Stimulated activated CD4-positive, alpha-beta T cell treated with anti-CD3 and anti-CD28 coated beads, Interleukin-15, amount 100 ng/mL, for 1 hour (primary cell): ENCODE measurements at places on chromosomes 1 and 21.

DNA sequence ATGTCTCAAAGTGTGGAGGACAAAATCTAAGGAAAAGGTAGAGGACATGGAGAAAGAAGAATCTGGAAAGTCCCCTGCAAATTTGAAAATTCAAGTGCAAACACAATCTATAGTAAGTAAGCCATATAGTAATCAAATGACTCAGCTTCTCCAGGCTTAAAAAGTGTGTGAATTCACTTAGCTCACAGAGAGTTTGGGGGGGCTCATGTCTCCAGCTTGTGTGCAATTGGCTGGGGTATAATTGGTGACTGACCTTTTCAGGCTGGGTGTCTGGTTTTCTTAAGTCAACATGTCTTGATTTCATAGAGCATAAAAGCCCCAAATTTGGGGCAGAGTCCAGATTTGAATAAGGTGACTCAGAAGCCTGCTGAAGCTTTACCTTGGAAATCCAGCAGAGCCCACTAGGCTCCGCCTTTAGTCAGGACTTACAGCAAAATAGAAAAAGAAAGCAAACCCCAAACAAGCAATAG, 8.6 kb downstream of the CLDN14 start:
- DNase-seq = no peak

GRCh38 chr1:88847643-88848042, 43.7 kb downstream of the GTF2B start:
- DNase-seq = no peak

DNA sequence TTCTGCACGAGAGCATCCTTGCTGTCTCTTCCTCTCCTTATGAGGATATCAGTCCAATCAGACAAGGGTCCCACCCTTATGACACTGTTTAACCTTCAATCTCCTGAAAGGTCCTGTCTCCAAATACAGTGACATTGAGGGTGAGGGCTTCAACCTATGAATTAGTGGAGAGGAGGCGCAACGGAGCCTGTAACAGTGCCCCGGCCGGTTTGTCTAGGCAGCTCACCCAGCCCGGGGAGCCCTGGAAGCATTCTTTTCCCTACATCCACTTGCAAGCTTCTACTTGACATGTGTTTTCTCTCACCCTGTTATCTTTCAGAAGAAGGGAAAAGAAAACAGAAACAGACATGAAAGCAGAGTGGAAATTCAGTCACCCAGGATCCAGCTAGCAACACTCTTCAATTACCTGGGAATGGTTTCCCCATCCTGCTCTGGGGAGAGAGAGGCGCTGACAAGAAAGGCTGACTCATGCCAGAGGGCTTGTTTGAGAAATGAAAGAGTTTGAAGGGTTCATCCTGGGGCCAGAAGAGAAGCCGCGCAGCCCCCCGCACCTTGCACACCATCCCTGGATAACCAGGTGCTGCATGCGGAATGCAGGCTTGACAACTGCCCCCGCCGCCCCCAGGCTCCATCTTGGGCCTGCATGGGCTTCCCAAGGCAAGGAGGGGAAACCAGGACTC, 394.9 kb downstream of the NPHP4 start:
- no peak for DNase-seq

DNA sequence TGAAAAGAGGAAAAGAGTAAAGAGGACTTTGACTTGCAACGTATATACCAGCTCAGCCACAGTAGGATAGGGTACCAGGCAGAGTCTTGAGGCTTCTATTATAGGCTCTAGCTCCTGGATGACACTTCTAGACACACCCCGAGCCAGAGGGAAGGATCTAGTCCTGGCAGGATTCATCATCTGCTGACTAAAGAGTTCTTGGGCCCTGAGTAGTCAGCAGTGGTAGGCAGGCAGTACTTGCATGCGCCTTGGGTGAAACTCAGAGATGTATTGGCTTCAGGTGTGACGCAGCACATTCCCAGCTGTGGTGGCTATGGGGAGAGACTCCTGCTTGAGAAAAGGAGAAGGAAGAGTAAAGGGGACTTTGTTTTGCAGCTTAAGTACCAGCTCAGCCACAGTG, 162.3 kb upstream of the APP start:
- no peak for DNase-seq

- no peak for DNase-seq
Measured at GRCh38 chr1:21064057-21064456, 112.6 kb downstream of the EIF4G3 start.

GRCh38 chr1:209368864-209369598, 214.5 kb upstream of the CAMK1G start:
- DNase-seq = no peak

- DNase-seq = no peak
Measured at GRCh38 chr1:24641646-24642151, 1.4 kb upstream of the SRRM1 start.

- no peak for DNase-seq
Measured at GRCh38 chr1:66132324-66132723, 339.6 kb downstream of the PDE4B start.

GRCh38 chr21:28770867-28771661, 221.6 kb downstream of the LTN1 start:
- no peak for DNase-seq

DNA sequence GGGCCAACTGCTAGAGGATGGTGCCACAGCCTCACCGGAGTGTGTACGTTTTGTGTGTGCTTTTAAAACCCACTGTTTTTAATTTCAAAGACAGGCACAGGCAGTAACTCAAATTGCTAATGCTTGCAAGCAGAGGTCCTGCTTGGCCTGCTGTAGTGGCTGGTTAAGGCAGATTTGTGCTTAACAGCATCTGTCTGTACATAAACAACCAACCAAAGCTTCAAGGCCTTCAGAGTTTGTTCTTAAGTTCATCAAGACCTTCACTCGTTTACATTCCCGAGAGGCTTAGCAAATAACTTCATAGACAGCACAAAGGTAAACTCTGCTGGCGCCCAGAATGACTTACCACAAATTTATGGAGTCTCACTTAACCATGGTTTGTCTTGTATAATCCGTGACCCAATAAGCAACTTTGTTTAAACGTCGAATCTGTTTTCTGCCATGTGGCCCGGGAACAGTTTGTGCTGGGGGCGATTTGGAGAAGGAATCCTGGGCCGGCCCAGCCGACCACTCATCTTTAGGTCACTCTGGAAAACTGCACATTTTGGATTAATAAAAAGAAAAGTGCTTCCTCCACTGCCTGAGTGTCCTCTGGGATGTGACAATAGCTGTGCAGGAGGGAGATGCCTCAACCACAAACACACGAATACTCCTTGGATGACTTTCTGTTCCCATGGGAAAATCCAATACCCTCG, 58.1 kb downstream of the CAPZB start:
- DNase-seq = no peak

- DNase-seq = no peak
Measured at GRCh38 chr1:240652549-240652948, 40.6 kb upstream of the GREM2 start.

DNA sequence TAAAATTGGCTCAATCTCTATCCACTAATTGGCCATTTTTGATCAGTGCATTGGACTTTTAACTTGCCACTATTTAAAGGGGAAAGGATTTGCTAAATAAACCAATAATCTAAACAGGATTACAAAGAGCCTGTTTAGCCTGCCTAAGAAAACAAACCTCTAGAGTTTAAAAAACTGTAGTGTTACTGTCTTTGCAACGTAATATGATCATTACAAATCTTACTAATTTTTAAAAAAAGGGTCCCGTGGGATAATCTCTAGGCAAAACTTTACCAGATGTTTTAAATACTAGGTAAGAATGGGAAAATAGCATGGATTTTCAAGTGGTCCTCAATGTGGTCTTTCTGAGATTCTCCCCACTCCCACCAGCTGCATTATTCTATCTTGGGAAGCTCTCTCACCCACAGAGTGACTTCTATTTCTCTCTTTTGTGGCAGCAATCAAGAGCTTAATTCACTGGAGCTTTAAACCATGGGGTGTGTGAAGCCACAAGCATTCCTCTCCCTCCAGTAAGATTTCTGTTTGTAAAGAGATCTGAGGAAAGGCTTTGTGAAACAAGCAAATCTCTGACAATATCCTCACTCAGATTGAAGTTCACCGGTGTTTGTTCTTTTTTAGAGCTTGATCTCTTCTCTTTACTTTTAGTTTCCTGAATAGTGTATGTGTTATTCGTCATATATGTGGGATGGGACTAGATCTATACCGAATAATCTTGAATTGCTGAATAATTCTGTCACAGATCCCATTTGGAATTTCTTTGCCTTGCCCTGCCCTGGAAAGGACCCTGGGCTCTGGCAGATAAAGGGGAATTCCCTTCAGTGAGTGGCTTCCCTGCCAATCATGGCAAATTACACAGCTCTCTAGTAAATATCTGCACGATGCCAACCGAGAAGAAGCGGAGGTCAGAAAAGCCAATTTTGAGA, 132.2 kb downstream of the TLR5 start:
- no peak for DNase-seq

DNA sequence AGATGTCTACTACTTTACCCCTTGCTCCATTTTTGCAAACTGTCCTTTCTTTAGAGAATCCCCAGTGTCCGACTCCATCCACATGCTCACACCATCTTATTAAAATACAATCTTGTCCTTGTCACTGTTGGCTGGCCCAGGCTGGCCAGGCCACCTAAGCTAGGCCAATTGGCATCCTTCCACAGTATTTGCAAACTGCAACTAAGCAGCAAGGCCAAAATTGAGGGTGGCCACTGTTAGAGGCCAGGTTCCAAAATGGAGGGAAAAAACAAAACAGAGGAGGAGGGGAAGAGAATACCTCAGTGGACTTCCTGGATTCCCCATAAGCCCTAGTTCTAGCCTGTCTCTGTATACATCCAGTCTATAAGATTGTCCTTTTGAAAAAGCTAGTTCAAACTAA, 4.3 kb downstream of the FAM89A start:
- no peak for DNase-seq

GRCh38 chr1:205257735-205258134, 30.0 kb downstream of the TMCC2 start:
- no peak for DNase-seq

- DNase-seq = no peak
Measured at GRCh38 chr21:43913928-43914327, 48.9 kb downstream of the AGPAT3 start.

DNA sequence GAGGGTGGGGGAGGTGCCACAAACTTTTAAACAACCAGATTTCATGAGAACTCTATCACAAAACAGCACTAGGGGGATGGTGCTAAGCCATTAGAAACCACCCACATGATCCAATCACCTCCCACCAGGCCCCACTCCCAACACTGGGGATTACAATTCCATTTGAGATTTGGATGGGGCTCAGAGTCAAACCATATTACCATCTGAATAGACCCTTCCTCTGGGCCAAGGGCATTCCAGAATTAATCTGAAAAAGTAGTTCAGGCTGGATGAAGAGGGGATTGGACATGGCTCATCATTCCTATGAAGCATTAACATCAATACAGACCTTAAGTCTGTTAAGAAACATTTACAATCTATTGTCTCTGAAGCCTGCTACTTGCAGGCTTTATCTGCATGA, 149.9 kb upstream of the DNAH14 start:
- DNase-seq = no peak

DNA sequence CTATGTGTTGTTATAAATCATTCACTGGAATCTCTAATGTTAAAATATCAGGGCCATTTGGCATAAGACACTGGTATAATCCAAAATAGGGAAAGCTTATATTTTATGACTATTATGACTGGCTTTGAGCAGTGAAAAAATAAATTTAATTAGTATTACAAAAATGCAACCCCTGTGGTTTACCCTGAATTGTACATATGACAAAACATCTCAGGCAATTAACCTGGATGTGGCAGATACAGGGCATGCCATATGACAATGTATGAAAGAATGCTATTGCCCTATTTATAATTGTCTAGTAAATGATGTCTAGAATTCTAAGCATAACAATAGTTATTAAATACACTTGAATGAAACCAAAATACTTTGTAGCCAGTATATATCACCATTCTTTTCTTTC, 532.5 kb upstream of the ADGRL4 start:
- DNase-seq = no peak

GRCh38 chr1:86775395-86775794, 71.0 kb downstream of the SH3GLB1 start:
- DNase-seq = no peak

- DNase-seq = no peak
Measured at GRCh38 chr21:42522771-42523170, 9.1 kb downstream of the SLC37A1 start.

DNA sequence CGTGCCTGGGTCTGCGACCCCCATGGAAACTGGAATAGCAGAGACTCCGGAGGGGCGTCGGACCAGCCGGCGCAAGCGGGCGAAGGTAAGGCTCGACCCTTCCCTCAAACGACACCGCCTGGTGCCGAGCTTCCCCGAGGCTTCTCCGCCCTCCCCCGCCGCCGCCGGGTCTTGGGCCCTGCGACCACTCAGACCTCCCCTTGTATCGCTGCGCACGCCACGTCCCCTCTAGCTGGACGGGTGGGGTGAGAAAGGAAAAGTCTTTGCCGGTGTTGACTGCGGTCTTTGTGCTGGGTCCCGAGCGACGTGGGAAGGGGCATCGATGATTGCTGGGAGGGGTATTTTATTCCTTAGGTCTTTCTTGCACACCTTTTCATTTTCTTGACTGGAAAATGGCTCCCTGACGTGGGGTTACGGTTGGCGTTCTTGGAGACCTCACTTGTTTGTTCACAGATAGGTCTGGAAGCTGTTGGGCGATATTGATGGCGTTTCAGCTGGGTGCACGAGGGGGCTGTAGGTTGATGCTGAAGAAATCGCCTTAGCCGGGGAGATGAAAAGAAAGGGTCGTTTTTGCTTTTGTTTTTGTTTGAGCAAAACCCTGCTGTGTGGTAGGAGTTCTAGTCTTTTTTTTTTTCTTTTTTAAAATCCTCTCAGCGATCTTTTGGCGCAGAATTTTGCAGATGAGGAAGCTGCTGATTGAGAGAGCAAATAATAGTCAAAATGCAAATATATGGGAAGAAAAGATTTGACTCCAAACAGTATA, 776 bp downstream of the KDM1A start:
- no peak for DNase-seq

GRCh38 chr1:11741919-11742558, 6.1 kb downstream of the AGTRAP start:
- DNase-seq = no peak

DNA sequence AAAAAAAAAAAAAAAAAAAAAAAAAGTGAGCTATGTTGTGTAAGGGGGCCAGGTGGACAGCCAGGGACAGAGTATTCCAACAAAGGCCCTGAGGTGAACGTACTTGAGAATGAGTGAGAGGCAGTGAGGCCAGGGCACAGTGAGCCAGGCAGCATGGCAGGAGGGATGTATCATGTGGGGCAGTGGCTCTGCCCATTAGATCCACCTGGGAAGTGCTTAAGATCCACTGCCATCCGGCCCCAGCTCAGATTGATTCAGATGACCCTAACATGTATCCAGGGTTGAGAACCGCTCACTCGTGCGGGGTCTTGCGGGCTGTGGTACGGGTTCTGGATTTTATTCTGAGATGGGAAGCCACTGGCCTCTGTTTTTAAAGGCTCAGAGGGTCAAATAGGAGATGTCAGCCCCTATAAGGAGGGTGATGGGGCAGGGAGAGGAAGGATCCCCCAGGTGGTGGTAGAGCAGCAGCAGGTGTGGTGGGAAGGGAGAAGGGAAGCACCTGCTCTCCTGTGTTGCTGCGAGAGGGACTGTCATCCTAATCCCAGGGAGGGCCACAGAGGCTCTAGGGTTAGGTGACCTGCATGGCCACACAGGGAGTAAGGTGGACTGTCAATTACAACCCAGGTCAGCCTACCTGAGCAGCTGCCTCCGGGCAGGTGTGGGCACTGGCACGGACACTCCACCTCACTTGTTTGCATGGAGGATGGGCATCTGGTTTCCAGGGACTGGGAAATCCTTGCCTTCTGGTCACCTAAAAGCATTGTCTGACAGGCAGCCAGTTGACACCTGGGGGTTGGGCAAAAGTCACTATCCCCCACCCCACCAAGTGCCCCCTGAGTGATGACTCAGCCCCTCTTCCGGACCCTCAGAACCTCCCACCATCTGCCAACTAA, 31.6 kb downstream of the CDK18 start:
- DNase-seq = no peak

- DNase-seq = no peak
Measured at GRCh38 chr1:23837908-23838307, 12.7 kb upstream of the HMGCL start.
